ENCODE measurements at places on chromosomes 12 and 14.

GRCh38 chr14:81849714-81850113, 316.1 kb upstream of the SEL1L start:
- DNase-seq: no peak

DNA sequence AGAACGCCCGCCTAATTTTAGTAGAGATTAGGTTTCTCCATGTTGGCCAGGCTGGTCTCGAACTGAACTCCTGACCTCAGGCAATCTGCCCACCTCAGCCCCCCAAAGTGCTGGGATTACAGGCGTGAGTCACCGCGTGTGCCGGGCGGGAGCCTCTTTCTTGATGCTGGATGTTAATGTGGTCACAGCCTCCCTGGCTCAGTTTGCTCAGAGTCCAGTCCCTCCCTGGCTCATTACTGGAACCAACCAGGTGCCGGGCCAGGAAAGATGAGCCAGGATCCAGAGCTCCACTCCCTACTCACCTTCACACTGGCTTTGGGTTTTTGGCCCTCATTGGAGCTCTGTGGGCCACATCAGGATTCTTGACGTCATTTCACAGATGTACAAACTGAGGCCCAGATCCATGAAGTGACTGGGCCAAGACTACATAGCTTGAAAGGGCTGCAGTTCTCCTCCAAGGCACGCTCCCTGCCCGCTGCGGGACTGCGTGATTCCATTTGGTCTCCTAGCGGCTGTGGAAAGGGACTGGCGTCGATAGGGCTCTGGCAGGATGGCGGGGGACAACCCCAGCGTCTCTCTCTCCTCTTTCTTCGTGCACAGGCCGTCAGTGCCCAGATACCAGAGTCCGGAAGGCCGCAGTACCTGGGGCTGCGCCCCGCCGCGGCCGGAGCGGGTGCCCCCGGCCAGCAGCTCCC, 5.1 kb upstream of the SHMT2 start:
- DNase-seq: no peak

GRCh38 chr14:64685371-64686281, 18.6 kb upstream of the PLEKHG3 start:
- DNase-seq: no peak

- DNase-seq: no peak
These were observed 50.6 kb upstream of the HIGD1C start for GRCh38 chr12:50901685-50902113.

- DNase-seq: no peak
These were observed 4.8 kb downstream of the EPYC start for GRCh38 chr12:90999966-91000365.

DNA sequence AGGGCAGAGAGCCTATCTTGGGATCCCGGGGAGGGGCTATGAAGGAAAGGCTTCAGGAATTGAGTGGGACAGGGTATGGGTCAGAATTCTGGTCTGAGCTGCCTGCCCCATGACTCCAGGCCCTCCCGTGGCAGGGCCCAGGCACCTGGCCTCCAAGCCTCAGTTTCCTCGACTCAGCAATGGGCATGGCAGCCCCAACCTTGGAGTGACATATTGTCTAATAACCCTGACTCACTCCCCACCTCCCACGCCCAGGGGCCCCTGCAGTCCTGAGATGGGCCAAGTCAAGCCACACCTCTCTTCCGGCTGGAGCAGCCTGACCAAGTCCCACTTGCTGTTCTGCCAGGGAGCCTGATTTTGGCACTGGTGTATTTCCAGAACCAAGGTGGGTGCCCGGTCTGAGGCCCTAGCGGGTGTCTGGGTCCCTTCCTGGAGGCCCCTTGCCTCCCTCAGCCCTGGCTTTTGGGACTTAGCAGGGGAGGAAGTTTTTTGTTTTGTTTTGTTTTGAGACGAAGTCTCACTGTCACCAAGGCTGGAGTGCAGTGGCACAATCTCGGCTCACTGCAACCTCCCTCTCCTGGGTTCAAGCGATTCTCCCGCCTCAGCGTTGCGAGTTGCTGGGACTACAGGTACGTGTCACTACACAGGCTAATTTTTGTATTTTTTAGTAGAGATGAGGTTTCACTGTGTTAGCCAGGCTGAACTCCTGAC, 40.3 kb upstream of the RCOR1 start:
- no peak for DNase-seq

DNA sequence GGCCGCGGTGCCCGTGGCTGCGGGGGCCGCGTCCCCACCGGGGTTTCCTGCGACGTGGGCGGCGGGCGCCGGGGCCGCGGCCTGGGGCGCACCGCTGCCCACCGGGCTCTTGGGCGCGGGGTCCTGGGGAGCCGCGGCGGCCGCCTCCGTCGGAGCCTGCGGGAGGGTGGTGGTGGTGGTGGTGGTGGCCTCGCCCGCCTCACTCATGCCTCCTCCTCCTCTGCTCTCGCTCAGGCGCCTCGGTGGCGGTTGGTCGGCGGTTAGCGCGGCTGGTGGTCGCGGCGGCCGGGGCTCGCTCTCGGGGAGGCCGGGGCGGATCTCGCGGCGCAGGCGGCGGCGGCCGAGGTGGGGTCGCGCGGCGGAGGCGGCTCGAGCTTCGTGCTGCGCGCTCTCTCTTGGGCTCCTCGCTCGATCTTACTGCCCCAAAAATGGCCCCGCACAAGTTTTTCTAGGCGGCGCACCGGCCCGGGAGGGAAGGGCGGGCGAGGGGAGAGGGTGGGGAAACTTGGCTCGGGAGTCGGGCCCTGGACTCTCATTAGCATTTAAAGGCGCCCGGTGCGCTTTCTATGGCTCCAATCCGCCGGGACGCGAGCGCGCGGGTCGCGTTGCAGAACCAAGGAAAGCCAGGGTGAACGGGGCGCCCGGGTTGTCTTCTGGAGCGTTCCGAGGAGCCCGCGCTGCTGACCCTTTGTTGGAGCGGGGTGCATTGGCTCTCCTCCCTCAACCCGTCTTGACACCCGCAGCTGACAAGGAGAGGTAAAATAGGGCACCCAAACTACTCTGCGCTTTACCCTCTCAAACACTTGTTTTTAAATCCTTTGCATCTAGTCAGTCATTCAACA, at the start of gene YBX3:
YBX3 (minus strand) TSS at position 419 of the 842 bp plus-strand sequence; CDS start at position 207, 212 bp downstream.
- DNase-seq: peak; percentile 49

DNA sequence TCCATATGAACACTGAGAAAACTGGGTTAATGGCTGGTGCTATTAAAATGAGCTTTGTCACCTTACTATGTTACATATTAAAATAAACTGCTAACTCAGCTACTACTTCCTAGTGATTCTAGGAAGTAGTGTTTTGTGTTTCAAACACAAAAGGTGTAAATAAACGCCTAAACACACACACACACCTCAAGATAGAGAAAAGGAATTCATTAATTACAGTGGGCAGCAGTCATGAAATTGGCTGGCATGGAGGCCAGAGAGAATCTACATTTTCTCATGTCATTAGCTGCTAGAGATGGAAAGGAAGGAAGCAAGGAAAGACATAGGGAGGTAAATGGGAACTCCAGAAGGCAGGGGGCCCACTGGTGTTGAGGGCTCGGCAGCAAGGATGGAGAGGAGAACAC, 787 bp upstream of the PRMT5 start:
- no peak for DNase-seq

DNA sequence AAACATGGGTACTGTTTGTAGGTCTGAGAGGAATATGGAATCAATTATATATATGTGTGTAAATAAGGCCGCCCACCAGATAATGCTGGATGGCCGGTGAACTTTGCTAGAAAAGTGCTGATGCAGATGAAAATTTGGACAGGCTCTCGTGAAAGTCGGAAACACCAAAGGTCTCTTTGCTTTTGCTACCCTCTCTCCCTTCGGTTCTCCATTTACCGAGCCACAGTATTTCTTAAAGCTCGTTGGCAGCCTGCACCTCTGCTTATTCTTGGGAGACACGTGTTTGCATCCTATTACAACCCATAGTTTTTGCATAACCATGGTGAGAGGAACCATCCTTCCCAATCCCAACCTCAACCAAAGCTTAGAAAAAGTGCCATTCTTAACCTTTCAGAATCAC, 109.6 kb downstream of the FOXN3 start:
- DNase-seq: no peak

- DNase-seq: no peak
These were observed 2.1 kb upstream of the GTSF1 start for GRCh38 chr12:54475537-54475936.

DNA sequence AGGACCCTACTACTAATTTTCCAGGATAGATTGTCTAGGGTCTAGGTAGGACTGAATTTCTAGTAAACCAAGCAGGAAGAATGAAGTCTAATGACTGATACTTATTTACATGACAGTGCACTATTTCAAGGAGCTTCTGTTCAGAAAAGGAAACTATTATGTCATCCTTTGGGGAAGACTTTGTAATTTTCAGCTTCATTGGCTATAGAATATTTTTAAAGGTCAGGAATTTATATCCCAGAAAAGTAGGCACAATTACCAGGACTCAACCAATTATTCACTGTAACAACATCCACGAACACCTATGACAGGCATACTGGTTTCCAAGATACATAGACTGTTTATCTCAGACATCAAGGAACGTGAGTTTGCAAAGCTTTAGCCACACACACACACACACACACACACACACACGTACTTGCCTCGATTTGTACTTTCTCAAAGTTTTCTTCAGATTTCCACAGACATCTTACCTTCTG, 23.2 kb downstream of the OR6S1 start:
- no peak for DNase-seq

DNA sequence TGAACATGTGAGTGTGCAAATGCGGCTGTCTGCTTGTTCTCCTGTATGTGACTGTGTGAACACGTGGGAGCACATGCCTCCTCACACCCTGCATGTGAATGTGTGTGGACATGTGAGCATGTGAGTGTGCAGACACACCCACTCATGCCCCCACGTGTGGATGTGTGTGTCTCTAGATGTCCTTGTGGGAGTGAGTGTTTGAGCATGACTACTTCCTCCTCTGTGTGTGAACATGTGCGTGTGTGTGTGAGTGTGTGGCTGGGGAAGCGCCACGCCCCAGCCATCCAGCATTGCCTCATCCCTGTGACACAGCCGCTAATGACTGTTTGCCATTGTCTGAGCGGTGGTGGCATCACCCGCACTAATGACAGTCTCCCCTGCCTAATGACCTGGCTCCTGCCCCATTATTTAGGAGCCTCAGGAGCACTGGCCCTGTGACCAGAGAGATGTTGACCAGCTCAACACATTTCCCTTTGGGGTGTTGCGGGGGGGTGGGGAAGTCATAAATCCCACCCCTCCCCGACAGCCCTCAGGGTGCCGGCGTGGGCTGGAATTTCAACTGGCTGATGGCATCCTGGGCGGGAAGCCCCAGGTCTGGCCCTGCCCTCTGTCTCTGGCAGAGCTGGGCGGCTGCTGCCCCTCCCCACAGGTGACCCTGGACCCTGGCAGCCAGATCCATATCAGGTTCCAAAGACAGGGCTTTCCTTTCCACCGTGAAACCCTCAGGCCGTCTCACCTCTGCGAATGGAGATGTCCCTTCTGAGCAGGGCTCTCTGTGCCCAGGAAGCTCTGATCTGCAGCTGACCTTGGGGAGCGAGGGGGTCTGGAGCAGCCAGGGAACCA, 11.5 kb upstream of the KRT80 start:
- peak; percentile 64 for DNase-seq

- no peak for DNase-seq
These were observed 21.5 kb upstream of the GNS start for GRCh38 chr12:64780531-64781279.

DNA sequence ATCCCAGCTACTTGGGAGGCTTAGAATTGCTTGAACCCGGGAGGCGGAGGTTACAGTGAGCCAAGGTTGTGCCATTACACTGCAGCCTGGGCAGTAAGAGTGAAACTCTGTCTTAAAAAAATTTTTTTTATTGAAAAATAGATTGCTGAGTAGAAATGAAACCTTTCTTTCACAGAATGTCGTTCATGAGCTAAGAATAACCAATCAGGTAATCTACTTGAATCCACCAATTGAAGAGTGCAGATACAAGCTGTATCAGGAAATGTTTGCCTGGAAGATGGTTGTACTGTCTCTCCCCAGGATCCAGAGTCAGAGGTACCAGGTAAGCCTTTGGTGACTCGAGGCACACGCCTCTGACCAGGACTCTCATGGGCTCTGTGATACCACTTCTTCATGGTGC, 27.0 kb downstream of the DYNC1H1 start:
- DNase-seq: no peak

- no peak for DNase-seq
These were observed 34.3 kb upstream of the GAS2L3 start for GRCh38 chr12:100539202-100539601.

DNA sequence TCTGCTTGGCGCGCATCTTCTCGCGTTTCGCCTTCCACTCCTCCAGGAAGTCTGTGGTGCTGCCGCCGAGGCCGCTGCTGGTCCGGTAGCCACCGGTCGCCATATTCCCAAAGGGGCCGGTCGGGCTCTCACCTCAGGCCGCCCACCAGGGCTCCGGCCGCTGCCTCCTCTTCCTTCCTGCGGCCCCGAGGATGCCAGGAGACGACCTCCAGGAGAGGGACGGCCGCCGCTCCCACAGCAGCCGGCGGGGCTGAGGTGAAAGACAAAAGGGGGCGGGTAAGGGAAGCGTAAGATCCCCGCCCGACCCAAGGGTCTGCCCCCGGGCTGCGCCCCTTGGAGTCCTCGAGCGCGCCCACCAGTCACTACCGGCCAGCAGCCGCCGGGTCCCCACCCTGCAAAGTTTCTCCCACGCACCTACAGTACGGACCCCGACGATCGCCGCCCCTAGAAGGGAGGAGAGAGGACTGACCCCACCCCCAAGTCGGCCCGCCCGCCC, 574 bp downstream of the PAWR start:
- no peak for DNase-seq

GRCh38 chr14:57262117-57262516, 6.6 kb downstream of the EXOC5 start:
- DNase-seq: no peak

GRCh38 chr14:96066976-96067375, 27.8 kb downstream of the C14orf132 start:
- no peak for DNase-seq
